ENCODE measurements at places on chromosomes 16 and 17. TPM values are rescaled to one million over a fixed set of nuclear protein-coding genes. Genes with fewer than 3 reads are reported as not detected.

LITAFD gene
- total RNA-seq = not detected

NLGN2 gene
- total RNA-seq = 8.9 TPM

EXOC3L1 gene
- 1.4 TPM for total RNA-seq

TBC1D3I gene
- total RNA-seq = 1.0 TPM

RNF112 gene
- total RNA-seq = not detected

TCAP gene
- total RNA-seq = not detected

ZNF232 gene
- 7.1 TPM for total RNA-seq
